CD4-positive, alpha-beta T cell (primary cell): ENCODE measurements at places on chromosomes 3 and 15. TPM values are rescaled to one million over a fixed set of nuclear protein-coding genes. Genes with fewer than 3 reads are reported as not detected.

GRCh38 chr3:32017286-32017685 is 35.7 kb downstream of the ZNF860 start:
- H3K27me3 ChIP-seq = no peaks in the 10 kb centered on the region
- DNase-seq = no peak
- no peak overlapping the region for H3K4me3 ChIP-seq
- H3K36me3 ChIP-seq = no peaks in the 10 kb centered on the region
- H3K27ac ChIP-seq = no peak overlapping the region

The SPATA12 gene
- total RNA-seq = not detected

GRCh38 chr3:189677667-189678066 is 46.5 kb downstream of the TP63 start:
- H3K27ac ChIP-seq = no peak overlapping the region
- H3K27me3 ChIP-seq = no peaks in the 10 kb centered on the region
- no peaks in the 10 kb centered on the region for H3K4me1 ChIP-seq
- DNase-seq = no peak

- no peak for DNase-seq
- no peak overlapping the region for H3K4me3 ChIP-seq
- no peaks in the 10 kb centered on the region for H3K27me3 ChIP-seq
Observed at GRCh38 chr15:55253580-55253979, 36.0 kb downstream of the RAB27A start.

The SEMA5B gene
- not detected for total RNA-seq

GRCh38 chr3:62942227-62942626 is 67.0 kb upstream of the CADPS start:
- H3K4me3 ChIP-seq = no peak overlapping the region
- no peak for DNase-seq
- no peaks in the 10 kb centered on the region for H3K27me3 ChIP-seq
- no peaks in the 10 kb centered on the region for H3K4me1 ChIP-seq
- H3K36me3 ChIP-seq = no peaks in the 10 kb centered on the region
- H3K27ac ChIP-seq = no peak overlapping the region

The CISH gene
- 3.7 TPM for total RNA-seq

The CCR4 gene
- 76.2 TPM for total RNA-seq

DNA sequence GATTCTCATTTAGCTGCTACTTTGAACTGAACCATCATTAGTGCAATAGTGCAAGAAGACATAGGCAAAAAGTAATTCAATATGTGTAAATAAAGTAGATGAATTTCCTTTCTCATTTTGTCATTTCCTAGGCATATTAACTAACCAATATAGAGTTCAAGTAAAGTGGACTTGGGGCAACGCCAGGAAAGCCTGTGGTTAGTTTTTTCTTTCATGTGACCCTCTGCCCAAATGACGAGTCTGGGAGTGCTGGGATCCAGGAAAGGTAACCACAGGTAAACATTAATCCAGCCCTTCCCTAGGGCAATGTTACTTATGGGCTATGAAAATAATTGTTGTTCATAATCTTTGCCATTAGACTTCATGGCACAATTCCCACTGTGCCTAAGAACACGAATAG is 181.0 kb downstream of the VPS13C start:
- no peak overlapping the region for H3K27ac ChIP-seq
- no peak for DNase-seq
- H3K27me3 ChIP-seq = no peaks in the 10 kb centered on the region
- H3K4me3 ChIP-seq = no peak overlapping the region

The SUSD5 gene
- total RNA-seq = not detected

The MYRIP gene
- not detected for total RNA-seq

DNA sequence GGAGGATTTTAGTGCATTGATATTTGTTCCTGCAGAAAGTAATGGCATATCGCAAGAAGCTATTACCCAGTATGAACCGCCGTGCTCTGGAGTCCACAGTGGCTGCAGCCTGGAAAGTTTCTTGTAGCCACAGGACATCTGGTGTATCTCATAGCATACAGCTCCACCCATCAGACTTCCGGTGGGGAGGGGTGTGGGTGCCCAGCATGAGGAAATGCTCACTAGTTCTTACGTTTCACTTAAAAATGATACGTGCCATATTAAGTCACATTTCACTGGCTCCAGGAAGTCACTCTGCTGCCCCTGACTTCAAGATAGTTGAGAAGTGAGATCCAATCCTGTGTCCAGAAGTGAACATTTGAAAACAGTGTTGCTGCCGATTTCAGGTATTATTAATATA is 990.4 kb downstream of the GBE1 start:
- H3K4me1 ChIP-seq = no peaks in the 10 kb centered on the region
- H3K36me3 ChIP-seq = no peaks in the 10 kb centered on the region
- no peak overlapping the region for H3K4me3 ChIP-seq

The C3orf49 gene
- total RNA-seq = not detected

- DNase-seq = no peak
- no peaks in the 10 kb centered on the region for H3K4me1 ChIP-seq
- H3K36me3 ChIP-seq = no peaks in the 10 kb centered on the region
- no peak overlapping the region for H3K27ac ChIP-seq
- H3K27me3 ChIP-seq = no peaks in the 10 kb centered on the region
Observed at GRCh38 chr15:70936326-70936725, 43.7 kb downstream of the LRRC49 start.

- no peaks in the 10 kb centered on the region for H3K27me3 ChIP-seq
- H3K4me3 ChIP-seq = no peak overlapping the region
- H3K36me3 ChIP-seq = no peaks in the 10 kb centered on the region
- no peak for DNase-seq
Observed at GRCh38 chr15:65806397-65806796, 14.3 kb upstream of the DENND4A start.

The PSMD6 gene
- 126 TPM for total RNA-seq

DNA sequence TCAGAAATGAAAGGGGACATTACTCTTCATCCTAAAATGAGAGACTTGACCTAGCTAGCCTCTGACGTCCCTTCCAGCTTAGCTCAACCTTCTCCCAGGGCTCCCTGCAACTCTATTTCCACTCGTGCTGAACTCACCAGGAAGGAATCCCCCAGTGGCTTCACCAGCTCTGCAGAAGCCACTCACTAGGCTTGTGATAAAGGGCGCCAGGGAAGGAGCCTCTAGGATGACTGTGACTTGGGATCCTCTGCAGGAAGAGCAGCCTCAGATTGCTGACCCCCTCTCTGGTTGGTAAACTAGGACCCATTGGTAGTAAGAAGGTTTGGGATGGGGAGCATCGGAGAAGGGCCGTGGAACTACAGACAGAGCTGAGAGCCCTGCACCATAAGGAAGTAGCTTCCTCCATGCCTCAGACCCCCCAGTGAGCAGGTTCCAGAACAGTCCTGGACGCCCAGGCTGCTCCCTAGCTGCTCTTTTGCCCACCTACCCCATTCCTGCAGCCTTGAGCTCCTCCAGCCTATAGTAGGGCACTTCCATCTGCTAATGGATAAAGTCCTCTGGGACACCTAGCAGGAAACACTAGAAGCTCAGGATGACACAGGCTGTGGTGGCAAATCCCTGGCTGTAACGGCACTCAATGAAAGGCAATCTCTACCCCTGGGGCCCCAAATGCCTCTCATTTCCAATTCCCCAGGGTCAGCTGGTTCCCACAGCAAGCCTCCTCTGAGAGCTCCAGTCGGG is 26.0 kb downstream of the PLA2G4F start:
- H3K27ac ChIP-seq = no peak overlapping the region
- no peak overlapping the region for H3K4me3 ChIP-seq
- no peak for DNase-seq
- H3K36me3 ChIP-seq = no peaks in the 10 kb centered on the region
- H3K4me1 ChIP-seq = no peaks in the 10 kb centered on the region

The GPR87 gene
- not detected for total RNA-seq

DNA sequence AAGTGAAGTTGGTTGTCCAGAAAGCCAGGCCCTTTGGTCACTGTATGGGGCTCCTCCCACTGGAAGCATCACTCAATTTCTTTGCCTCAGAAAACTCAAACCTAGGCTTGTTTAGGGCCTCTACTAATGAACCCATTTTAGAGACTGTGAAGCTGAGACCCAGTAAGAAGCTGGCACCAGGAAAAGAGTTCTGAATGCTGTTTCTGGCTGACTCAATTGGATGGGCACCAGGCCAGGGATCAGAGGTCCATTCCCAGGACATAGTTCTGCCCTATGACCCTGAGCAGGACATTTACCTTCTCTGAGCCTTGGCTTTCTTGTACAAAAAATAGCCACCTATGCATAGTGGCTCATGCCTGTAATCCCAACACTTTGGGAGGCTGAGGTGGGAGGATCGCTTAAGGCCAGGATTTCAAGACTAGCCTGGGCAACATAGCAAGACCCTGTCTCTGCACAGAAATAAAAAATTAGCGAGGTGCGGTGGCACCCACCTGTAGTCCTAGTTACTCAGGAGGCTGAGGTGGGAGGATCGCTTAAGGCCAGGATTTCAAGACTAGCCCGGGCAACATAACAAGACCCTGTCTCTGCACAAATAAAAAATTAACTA is 30.6 kb downstream of the CD276 start:
- no peaks in the 10 kb centered on the region for H3K36me3 ChIP-seq
- no peaks in the 10 kb centered on the region for H3K4me1 ChIP-seq
- DNase-seq = no peak
- no peaks in the 10 kb centered on the region for H3K27me3 ChIP-seq
- no peak overlapping the region for H3K27ac ChIP-seq
- no peak overlapping the region for H3K4me3 ChIP-seq

DNA sequence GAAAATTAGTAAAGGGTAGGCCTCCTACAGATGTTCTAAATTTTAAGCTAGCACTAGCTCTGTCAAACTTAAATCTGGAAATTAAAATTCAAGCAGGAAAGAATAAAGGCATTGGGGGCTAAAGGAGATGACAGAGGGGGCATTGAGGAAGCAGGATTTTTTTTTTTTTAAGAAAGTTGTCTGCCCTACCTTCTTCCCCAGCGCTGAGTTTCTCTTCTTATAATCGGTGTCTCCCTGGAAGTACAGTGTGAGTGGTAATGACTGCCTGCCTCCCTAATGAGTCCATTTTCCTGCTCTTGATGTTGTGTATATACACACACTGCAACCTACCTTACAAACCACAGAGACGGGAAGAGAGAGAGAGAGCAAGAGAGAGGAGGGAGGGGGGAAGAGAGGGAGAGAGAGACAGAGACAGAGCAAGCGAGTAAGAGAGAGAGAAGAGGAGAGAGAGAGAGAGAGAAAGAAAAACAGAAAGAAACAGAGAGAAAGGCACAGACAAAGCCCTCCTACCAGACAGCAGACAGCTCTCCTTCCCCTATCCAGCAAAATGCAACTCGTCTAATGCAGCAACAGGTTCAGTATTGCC is 47.0 kb downstream of the ZBTB20 start:
- H3K27ac ChIP-seq = peak overlapping the region; percentile 3
- H3K27me3 ChIP-seq = no peaks in the 10 kb centered on the region
- DNase-seq = peak; percentile 3
- H3K4me3 ChIP-seq = peak overlapping the region; percentile 46
- H3K36me3 ChIP-seq = peaks cover 2% of the 10 kb centered on the region
- peaks cover 2% of the 10 kb centered on the region for H3K4me1 ChIP-seq

The SKOR1 gene
- total RNA-seq = 2.2 TPM

- H3K27me3 ChIP-seq = no peaks in the 10 kb centered on the region
- no peak overlapping the region for H3K27ac ChIP-seq
- no peaks in the 10 kb centered on the region for H3K36me3 ChIP-seq
Observed at GRCh38 chr3:170027233-170028102, 10.3 kb upstream of the GPR160 start.

The EFCC1 gene
- 0.25 TPM for total RNA-seq

GRCh38 chr3:88059380-88060170 is 520 bp downstream of the ZNF654 start:
- H3K4me3 ChIP-seq = peak overlapping the region; percentile 98
- H3K27ac ChIP-seq = peak overlapping the region; percentile 71
- DNase-seq = peak; percentile 6
- H3K36me3 ChIP-seq = peaks cover 25% of the 10 kb centered on the region
- no peaks in the 10 kb centered on the region for H3K27me3 ChIP-seq
- H3K4me1 ChIP-seq = peaks cover 8% of the 10 kb centered on the region

- H3K36me3 ChIP-seq = no peaks in the 10 kb centered on the region
- H3K4me1 ChIP-seq = no peaks in the 10 kb centered on the region
- no peak overlapping the region for H3K27ac ChIP-seq
- H3K4me3 ChIP-seq = no peak overlapping the region
- no peaks in the 10 kb centered on the region for H3K27me3 ChIP-seq
- no peak for DNase-seq
Observed at GRCh38 chr3:112888381-112889085, 41.9 kb upstream of the CD200R1L start.

DNA sequence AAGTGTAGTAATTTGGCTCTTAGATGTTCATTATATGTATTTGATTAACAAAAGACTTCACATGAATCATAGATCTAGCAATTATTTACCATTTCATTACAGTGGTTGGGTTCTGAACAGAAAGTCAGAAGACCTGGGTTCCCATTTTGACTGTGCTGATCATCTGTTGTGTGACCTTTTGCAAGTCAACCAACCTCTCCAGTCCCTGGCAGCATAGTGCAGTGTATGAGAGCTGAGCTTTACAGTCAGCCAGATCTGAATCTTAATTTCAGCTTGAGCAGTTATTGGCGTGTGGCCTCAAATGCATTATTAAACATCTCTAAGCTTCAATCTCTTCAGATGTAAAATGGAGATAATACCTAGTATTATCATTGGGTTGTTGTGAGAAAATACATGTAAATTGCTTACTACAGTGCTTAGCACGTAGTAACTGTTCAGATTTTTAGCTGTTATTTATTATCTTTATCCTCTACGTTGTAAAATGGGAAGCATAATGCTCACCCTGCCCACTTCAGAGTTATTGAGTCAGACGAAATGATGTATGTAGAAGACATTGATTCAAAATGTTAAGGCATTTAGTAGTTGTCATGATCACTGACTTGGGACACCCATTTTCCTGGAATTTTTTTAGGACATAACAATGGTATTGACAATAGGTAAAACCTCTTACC is 104.0 kb downstream of the KLHL25 start:
- peak overlapping the region; percentile 66 for H3K4me3 ChIP-seq
- peaks cover 56% of the 10 kb centered on the region for H3K4me1 ChIP-seq
- H3K27me3 ChIP-seq = no peaks in the 10 kb centered on the region
- peak; percentile 59 for DNase-seq
- H3K27ac ChIP-seq = peak overlapping the region; percentile 77

- no peak overlapping the region for H3K27ac ChIP-seq
- peaks cover 12% of the 10 kb centered on the region for H3K4me1 ChIP-seq
- H3K4me3 ChIP-seq = no peak overlapping the region
- DNase-seq = no peak
- H3K36me3 ChIP-seq = no peaks in the 10 kb centered on the region
Observed at GRCh38 chr15:90844696-90845095, 23.7 kb upstream of the FURIN start.

The SNURF gene
- 30.1 TPM for total RNA-seq

GRCh38 chr15:39177561-39177960 is 403.3 kb upstream of the THBS1 start:
- H3K27me3 ChIP-seq = no peaks in the 10 kb centered on the region
- no peak overlapping the region for H3K27ac ChIP-seq
- no peaks in the 10 kb centered on the region for H3K36me3 ChIP-seq
- no peak for DNase-seq
- H3K4me1 ChIP-seq = no peaks in the 10 kb centered on the region

- no peaks in the 10 kb centered on the region for H3K36me3 ChIP-seq
- H3K27me3 ChIP-seq = no peaks in the 10 kb centered on the region
- no peak overlapping the region for H3K27ac ChIP-seq
- DNase-seq = no peak
- H3K4me3 ChIP-seq = no peak overlapping the region
Observed at GRCh38 chr3:58688574-58688973, 22.0 kb upstream of the FAM3D start.

The GP9 gene
- not detected for total RNA-seq
